HFFc6 (cell line): ENCODE measurements at places on chromosomes 7 and 10. TPM values are rescaled to one million over a fixed set of nuclear protein-coding genes. Genes with fewer than 3 reads are reported as not detected.

The OR6V1 gene
- not detected in 2 replicates for total RNA-seq

GRCh38 chr7:30804078-30804661 is 33.0 kb downstream of the MINDY4 start:
- H3K27me3 ChIP-seq, result peaks cover 13% of the 10 kb centered on the region
- H3K4me1 ChIP-seq, result peaks cover 63% of the 10 kb centered on the region
- H3K36me3 ChIP-seq, result peaks cover 30% of the 10 kb centered on the region
- peak overlapping the region; percentile 18; the same call in 1 of the 2 replicates for H3K4me3 ChIP-seq
- peak; percentile 93 for DNase-seq

DNA sequence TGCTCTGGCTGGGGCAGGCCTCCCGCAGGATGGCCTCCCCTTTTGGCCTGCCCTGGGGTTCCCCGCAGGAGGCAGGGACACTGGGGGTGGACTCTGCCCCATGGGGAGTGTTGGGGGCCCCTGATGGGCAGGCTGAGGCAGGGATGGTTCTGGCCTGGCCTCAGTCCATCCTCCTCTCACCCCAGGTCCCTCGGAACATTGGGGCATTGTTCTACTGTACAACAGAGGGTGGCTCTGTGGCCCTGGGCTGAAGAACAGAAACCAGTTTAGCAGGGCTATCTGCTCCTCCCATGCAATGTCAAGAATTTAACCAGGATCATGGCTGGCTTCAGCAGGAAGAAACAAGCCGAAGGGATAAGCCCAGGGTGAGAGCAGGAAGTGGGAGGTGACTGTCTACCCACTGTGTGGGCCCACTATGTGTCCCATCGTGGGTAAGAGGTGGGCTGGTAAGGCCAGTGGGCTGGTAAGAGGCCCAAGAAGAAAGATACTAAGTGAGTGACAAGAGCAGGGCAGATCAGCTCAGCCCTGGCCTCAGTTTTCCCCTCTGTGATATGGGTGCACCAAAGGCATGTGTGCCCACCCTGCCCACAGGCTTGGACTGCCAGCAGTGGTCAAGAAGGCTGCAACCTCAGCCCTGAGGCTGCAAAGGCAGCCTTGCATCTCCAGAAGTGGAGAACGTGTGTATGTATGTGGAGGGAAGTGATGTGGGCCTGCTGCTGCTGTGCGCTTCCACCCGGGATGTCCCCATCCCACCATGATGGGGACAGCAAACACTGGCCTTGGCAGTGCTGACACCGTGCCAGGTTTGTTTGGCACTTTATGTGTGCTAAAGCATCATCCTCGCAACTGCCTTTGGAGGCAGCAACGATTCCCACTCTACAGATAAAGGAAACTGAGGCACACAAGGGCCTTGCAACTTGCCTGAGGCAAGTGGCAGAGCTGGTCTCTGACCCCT is 138.9 kb downstream of the SH3PXD2A start:
- DNase-seq, result no peak
- peak overlapping the region; percentile 93 for H3K27ac ChIP-seq
- peaks cover 61% of the 10 kb centered on the region for H3K4me1 ChIP-seq
- H3K36me3 ChIP-seq, result no peaks in the 10 kb centered on the region
- peaks cover 2% of the 10 kb centered on the region; the same call in 1 of the 2 replicates for H3K27me3 ChIP-seq
- no peak overlapping the region; the same call in 1 of the 2 replicates for H3K4me3 ChIP-seq

DNA sequence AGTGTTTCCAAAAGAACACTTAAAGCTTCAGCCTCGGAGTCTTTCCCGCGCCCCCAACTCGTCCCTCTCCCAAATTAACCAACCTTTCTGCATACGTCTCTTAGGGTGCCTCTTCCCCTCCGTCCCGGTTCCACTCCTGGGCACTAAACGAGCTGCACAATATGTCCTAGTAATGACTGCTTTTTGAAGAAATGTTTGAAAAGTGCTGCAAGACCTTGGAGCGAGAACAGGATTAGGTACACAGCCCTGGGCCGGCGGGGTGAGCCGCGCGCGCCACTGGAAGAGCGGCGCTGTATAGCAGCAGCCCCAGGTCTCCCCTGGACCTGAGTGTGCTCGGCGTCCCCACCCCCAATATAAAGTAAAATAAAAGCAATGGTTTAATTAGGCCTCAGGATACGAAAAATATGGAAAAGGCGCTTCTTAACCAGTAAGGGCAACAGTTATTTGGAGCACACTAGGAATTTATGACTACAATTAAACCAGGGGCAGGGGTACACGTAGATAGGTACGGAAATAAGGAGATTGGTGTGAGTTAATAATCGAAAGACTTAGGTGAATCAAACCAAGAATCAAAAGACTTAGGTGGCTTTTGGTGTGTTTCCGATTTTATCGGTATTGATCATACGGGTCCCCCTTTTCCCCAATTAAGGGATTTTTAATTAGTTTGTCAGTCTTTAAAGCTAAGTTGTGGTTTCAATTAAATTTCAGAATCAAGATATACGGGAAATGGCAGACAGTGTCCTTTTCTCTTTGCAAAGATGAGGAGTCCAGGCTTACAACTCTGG is 1.9 kb downstream of the TET1 start:
- peaks cover 37% of the 10 kb centered on the region for H3K4me1 ChIP-seq
- no peak for DNase-seq
- H3K27ac ChIP-seq, result peak overlapping the region; percentile 96

GRCh38 chr7:158273138-158273651 is 314.4 kb downstream of the PTPRN2 start:
- no peaks in the 10 kb centered on the region; the same call in 1 of the 2 replicates for H3K27me3 ChIP-seq
- H3K36me3 ChIP-seq, result peaks cover 13% of the 10 kb centered on the region
- DNase-seq, result no peak
- H3K4me1 ChIP-seq, result no peaks in the 10 kb centered on the region

The TMEM270 gene
- not detected in 3 replicates for total RNA-seq

- no peak overlapping the region for H3K4me3 ChIP-seq
- no peak overlapping the region for H3K27ac ChIP-seq
- DNase-seq, result no peak
- no peaks in the 10 kb centered on the region for H3K36me3 ChIP-seq
Observed at GRCh38 chr7:143147070-143147469, 15.2 kb downstream of the PIP start.

GRCh38 chr7:43725251-43725650 is 4.1 kb downstream of the COA1 start:
- no peak overlapping the region for H3K4me3 ChIP-seq
- H3K4me1 ChIP-seq, result peaks cover 58% of the 10 kb centered on the region
- no peak overlapping the region for H3K27ac ChIP-seq
- H3K27me3 ChIP-seq, result no peaks in the 10 kb centered on the region

DNA sequence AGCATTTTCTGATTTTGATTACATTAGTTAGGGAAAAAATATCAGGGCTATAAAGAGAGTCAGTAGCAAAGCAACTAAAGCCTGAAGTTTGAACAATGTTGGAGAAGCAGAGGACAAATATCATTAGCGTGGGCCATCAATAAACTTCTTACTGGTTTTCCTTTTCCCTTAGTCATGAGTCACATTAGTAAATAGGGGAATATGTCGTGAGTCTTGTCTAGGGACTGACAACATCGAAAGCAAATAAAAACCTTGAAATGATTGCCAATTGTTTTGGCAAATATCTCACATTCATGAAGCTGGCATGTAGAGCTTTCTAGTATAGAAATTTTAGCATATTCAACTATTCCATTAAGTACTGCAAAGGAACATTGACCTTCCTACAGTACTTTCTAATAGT is 806.0 kb upstream of the SORCS1 start:
- H3K27ac ChIP-seq, result no peak overlapping the region
- no peaks in the 10 kb centered on the region for H3K36me3 ChIP-seq
- no peak for DNase-seq
- H3K27me3 ChIP-seq, result no peaks in the 10 kb centered on the region; the same call in none of the 2 replicates

The GBF1 gene
- total RNA-seq, result 78.4 to 83.6 TPM (median 82.0 TPM) in 3 replicates

- peaks cover 7% of the 10 kb centered on the region for H3K27me3 ChIP-seq
- peaks cover 60% of the 10 kb centered on the region for H3K4me1 ChIP-seq
- peaks cover 5% of the 10 kb centered on the region; the same call in 1 of the 2 replicates for H3K36me3 ChIP-seq
- H3K27ac ChIP-seq, result peak overlapping the region; percentile 88
Observed at GRCh38 chr10:70190102-70190501, 19.8 kb upstream of the SAR1A start.

The ASB10 gene
- not detected in 2 replicates for total RNA-seq

The HOXA7 gene
- total RNA-seq, result 6.6 to 8.6 TPM (median 7.2 TPM) in 3 replicates

DNA sequence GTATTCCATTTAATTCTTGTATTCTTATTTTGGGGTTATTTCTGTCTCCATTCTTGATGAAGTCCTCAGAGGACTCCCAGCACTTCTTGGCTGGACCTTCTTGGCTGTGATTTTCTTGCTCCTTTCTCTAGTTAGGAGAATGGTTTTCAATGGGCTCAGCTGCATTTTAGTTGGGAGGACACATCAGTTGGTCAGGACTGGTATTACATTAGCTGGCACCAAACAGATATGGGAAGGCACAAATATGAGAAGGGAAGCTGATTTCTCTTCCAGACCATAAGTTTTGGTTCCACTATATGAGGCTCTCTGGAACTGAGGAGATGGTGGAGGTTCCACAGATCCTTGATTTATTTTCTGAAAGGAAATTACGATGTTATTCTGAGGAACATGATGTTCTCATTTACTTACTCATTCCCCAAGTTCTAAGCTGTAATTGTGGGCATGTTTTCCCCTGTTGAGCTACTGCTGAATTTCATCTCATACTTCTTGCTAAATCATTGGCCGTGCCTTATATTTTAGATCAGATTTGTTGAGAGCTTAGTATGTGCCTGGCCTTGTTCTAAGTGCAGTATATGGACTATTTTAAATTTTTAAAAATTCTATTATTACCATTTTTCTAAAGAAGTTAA is 261.0 kb downstream of the THSD7A start:
- H3K36me3 ChIP-seq, result no peaks in the 10 kb centered on the region; the same call in 1 of the 2 replicates
- no peak overlapping the region for H3K27ac ChIP-seq
- no peaks in the 10 kb centered on the region for H3K4me1 ChIP-seq
